ENCODE measurements at places on chromosomes 3 and 15.
A peak's percentile ranks its signal among the peaks of the same experiment; 100 is the strongest.

DNA sequence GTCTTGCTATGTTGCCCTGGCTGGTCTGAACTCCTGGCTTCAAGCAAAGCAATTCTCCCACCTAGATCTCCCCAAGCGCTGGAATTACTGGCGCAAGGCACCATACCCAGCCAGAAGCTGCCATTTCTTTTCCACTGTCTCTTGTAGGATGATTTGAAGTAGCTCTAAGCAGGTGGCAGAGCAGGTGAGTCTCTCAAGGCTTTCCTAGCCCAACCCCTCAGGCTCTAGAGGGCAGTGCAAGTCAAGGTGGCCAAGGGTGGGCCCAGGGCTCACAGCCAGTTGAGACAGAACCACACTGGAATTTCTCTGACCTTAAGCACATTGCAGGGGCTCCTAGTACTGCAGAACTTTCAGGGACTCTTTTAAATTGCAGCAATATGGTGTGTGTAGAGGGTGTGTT, 15.6 kb upstream of the DAG1 start:
- peak; percentile 36 for DNase-seq

DNA sequence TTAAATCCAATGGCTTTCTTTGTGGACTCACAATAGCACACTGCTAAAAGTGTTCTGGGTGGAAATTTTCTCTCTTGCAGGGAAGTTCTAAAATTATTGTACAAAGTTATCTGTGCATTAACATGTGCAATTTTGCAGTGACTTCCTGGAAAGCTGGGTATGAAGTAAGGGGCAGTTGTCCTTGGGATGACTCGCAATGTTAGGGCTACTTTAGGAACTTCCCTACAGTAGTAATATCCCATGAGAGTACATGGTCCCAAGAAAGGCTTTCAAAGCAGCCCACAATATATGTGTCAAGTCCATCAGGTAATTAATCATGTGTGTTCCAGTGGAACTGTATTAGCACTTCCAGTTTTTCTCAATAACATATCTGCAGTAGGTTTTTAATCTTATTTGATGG, 201.0 kb upstream of the UBE2E2 start:
- no peak for DNase-seq

- DNase-seq, result no peak
These were observed 195.1 kb downstream of the OTOL1 start for GRCh38 chr3:161691677-161692076.

DNA sequence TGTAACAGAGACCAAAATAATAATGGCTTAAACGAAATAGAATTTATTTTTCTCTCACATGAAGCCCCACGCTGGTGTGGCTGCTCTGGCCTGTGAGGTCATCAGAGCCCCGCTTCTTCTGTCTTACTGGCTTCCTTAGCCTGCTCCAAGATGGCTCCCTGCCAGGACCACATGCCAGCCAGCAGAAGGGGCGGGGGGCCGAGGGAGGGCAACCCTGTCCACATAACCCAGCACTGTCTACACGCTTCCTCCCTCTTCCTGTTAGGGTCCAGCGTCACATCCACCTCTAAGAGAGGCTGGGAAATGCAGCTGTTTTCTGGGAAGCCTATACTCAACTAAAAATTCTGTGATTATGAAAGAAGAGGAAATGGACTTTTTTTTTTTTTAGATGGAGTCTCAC, 107.9 kb upstream of the DLG1 start:
- no peak for DNase-seq

Measured in activated CD8-positive, alpha-beta T cell treated with anti-CD3 and anti-CD28 coated beads for 36 hours (primary cell).